ENCODE measurements at places on chromosomes 16 and 17. TPM values are rescaled to one million over a fixed set of nuclear protein-coding genes. Genes with fewer than 3 reads are reported as not detected.

Gene CNEP1R1
- total RNA-seq = 28.8 TPM

Gene TBX6
- total RNA-seq = 0.26 TPM

Gene KRT32
- total RNA-seq = not detected

Gene ADGRG3
- 0.13 TPM for total RNA-seq

Gene ATP2A1
- 0.13 TPM for total RNA-seq

Data from bronchial epithelial cell (primary cell).